ENCODE measurements at places on chromosomes 5 and 9.

- no peak for DNase-seq
These were observed 171.4 kb downstream of the RAPGEF6 start for GRCh38 chr5:131463656-131464055.

- no peak for DNase-seq
These were observed 15.0 kb upstream of the BOD1 start for GRCh38 chr5:173631478-173631877.

- DNase-seq = no peak
These were observed 62.9 kb upstream of the PPARGC1B start for GRCh38 chr5:149667084-149667828.

GRCh38 chr5:122195802-122196394, 66.6 kb downstream of the ZNF474 start:
- no peak for DNase-seq

- no peak for DNase-seq
These were observed 21.5 kb upstream of the SUSD3 start for GRCh38 chr9:93036887-93037475.

GRCh38 chr9:97710356-97711222, 13.4 kb upstream of the XPA start:
- peak; percentile 17 for DNase-seq

DNA sequence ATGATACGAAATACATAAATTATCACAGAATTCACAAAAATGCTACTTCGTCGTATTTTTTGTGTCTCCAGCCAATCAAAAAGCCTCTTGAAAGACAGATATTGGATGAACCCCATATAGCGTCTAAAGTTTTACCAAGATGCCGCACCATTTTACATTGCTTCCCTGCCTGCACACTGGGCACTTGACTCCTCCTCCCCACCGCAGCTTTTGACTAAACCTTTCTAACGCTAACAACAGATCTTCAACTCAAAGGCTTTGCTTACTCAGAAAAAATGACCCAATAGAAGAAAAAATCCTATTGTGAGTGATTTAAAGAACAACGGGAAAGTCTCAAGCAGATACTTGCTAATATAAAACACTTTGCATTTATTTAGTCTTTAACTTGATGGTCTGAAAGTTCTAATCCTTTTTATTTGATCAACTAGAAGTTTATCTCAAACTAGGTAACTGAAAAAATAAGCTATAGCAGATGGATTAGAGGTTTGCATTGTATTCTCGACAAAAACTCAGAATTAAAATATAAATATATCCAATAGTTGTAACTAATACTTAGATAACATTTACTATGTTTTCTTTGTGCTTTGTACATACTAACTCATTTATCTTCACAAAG, 609.1 kb upstream of the DMAC1 start:
- DNase-seq = no peak

- DNase-seq = no peak
These were observed 120.9 kb downstream of the WNK2 start for GRCh38 chr9:93304574-93305496.

GRCh38 chr5:15695215-15695731, 195.3 kb downstream of the FBXL7 start:
- no peak for DNase-seq

- DNase-seq = no peak
These were observed 46.7 kb downstream of the PRLR start for GRCh38 chr5:35183556-35183955.

- DNase-seq = no peak
These were observed 20.1 kb downstream of the NDUFS4 start for GRCh38 chr5:53580547-53580946.

GRCh38 chr5:138408023-138408422, 30.8 kb upstream of the REEP2 start:
- DNase-seq = no peak

DNA sequence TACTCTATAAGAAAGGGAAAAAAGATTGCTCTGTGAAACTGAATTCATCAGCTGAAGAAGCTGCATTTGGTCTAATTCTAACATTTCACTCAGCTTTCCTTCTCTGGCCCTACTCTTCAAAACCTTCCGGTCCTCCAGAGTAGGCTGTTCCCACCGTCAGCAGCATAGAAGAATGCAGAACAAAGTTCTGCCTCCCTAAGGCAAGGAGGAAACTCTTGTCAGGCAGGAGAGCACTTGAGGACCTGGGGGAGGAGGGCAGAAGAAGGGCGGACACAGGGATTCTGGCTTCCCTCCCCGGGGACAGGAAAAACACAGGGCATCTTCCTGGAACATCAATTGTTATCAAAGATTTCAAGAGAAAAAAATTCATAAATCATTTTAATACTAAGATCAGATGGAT, 69.2 kb upstream of the SHB start:
- DNase-seq = no peak

DNA sequence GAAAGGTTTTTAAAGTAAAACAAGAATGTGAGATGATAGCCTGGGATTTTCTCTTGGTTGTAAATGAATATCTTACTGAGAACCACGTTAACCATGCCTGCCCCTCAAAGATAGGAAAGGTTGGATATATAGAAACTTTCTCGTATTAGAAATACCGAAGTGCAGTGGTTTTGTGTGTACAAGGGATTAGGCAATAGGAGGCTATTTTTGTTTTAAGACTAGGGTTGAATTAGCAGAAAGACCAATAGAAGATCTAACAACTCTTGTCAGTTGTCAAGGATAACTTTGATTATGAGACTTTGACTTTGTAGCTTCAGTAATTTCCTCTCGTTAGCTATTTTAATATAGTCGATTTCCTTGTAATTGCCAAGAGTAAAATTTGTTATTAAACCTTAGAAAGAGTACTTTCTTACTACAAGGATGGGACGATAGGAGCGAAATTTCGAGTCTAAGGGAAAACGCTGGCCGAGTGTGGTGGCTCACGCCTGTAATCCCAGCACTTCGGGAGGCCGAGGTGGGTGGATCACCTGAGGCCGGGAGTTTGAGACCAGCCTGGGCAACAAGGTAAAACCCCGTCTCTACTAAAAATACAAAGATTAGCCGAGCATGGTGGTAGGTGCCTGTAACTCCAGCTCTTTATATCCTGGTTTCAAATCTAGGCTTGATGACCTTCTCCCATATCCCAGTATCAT, 838 bp downstream of the POLK start:
- no peak for DNase-seq

DNA sequence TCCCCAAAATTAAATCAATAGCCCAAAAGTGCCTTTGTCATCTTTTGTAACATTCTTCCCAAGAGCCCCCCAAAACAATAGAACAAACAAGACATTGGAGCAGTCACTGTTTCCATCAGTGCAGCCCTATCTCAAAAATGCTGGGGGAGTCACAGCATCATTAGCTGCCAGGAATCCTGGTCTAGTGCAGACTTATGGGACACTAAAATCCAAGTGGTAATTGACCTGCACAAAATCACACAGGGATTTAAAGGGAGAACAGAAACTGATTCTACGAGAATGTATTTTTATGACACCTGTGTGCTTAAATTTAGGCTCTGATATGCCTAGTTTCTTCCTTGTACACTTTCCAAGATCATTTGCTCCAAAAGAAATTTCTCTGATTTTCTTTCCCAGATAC, 172.9 kb downstream of the GLIS3 start:
- DNase-seq = no peak

DNA sequence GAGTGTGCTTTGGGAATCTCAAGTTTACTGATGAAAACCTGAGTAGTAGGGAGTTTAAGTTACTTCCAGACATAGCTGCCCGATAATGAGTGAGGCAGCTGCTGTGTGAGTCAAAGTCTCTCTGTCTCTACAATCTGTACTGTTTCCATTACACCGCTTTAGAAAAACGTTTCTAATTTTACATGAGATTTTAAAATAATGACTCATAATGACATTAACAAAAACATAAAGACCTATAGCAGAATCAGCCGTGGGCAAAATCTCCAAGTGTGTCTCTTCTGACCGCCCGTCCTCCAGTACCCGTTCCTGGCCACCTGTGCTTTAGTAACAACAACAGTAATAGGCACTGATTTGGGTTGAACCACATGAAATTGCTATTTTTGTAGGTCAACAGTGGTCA, 69.6 kb upstream of the PRRC1 start:
- DNase-seq = no peak

DNA sequence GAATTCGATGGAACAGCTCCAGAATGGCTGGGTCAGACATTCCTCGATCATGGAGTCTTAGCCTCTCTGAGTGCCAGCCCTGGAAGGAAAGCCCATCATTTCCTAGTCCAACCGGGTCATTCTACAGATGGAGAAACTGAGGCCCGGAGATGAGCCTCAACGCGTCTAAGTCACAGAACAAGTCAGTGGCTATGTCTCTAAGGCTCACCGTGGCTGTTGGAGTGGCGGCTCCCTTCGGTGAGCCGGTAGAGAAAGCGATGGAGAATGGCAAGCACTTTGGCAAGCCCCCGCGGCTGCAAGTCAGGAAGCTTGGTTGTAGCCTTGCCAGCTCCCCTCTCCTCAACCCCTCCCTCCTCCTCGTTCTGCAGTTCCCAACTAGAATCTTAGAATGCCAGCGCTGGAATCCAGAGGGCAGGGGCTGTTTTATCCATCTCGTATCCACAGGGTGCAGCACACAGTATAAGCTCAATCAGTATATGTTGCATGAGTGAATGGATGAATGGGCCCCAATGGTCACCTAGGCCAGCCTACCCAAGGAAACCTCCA, 438 bp upstream of the ARSI start:
- no peak for DNase-seq

GRCh38 chr5:137733006-137733405, 2.9 kb downstream of the KLHL3 start:
- no peak for DNase-seq

- DNase-seq = no peak
These were observed 36.6 kb upstream of the ANKH start for GRCh38 chr5:14908172-14908571.

DNA sequence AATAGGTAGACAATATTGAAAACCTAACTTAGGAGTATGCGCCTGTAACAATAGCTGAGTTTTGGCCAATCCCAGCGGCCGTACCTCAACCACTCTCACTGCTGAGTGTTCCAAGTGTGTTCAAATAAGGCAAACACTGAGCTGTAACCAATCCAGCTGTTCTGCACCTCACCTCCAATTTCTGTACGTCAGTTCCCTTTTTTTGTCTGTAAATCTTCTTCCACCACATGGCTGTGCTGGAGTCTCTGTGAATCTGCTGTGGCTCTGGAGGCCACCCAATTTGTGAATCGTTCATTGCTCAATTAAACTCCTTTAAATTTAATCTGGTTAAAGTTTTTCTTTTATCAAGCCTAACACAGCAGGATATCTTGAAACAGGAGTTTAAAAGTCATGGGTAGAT, 116.3 kb downstream of the SLC28A3 start:
- DNase-seq = no peak

- DNase-seq = no peak
These were observed 11.7 kb downstream of the DOCK2 start for GRCh38 chr5:169648725-169649310.

DNA sequence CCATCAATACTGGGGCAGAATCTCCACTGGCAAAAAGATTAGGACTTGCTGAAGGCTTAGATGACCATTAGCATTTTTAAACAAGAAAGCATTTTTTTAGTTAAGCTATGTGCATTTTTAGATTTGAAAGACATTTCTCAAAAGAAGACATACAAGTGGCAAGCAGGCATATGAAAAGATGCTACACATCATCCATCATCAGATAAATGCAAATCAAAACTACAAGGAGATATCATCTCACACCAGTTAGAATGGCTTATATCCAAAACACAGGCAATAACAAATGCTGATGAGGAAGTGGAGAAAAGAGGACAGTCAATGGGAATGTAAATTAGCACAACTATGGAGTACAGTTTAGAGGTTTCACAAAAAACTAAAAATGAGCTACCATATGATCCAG, 195.6 kb upstream of the TNC start:
- no peak for DNase-seq

- peak; percentile 27 for DNase-seq
These were observed 18.8 kb downstream of the C5orf52 start for GRCh38 chr5:157689942-157690689.

DNA sequence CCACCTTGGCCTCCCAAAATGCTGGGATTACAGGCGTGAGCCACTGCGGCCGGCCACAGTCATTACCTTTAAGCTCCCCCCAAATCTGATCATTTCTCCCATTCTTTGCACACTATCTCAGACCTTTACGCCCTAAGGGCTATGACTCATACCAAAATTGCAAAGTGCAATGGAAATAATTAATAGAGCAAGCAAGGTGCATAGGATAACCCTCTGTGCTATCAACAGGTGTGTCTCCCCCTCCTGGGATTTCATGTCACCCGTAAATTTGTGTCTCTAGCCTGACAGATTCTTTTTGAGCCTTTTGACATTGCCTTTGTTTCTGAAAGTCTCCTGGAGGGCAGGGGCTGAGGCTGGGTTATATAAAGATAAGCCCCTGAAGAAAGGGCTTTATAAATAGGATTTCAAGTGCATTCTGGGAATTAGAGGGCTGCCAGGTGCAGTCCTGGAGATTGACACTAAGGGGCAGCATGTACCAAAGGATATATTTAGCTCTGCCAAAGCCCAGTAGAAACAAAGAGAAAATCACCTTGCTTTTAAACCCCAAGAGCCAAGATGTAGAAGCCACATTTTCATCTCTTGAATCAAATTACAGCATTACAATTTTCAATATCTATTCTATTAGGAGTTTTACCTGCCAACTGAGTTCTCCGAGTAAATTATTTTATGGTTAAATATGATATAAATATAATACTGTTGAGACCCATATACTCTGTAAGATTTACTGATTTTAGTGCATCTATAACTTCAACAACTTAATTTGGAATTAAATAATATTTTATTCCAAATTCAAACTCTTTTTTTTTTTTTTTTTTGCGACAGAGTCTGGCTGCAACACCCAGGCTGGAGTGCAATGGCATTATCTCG, 18.2 kb downstream of the S100Z start:
- peak; percentile 19 for DNase-seq

DNA sequence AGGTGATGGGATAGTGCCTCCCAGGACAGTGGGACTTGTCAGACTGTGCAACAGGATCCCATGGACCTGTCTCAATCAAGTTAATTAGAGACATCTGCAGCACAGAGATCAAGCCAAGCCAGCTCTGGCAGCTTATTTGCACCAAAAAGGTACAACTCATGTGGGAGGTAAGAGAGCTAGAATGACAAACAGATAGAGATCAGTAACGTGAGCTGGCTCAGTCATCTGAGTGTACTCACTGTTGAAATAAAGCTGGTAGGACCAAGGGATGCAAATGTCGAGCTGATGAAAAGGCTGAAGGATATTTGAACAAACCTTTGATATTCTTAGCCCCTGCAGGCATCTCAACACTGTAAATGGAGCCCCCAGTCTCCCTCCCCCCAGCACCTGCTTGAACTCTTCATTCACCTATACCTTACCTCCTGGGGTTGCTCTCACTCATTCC, 198.1 kb downstream of the EFNA5 start:
- no peak for DNase-seq

- no peak for DNase-seq
These were observed 104.3 kb downstream of the PLPPR1 start for GRCh38 chr9:101132801-101133200.

- no peak for DNase-seq
These were observed 180.1 kb upstream of the ELL2 start for GRCh38 chr5:96141749-96142148.

- DNase-seq = no peak
These were observed 63.7 kb upstream of the CXCL14 start for GRCh38 chr5:135642488-135642870.

All from T-cell (primary cell).